ENCODE measurements at places on chromosomes 11 and 22.

- DNase-seq: no peak
Measured at GRCh38 chr11:1988667-1989317, 8.8 kb downstream of the H19 start.

- DNase-seq: no peak
Measured at GRCh38 chr11:114522818-114523217, 36.9 kb downstream of the NXPE1 start.

- no peak for DNase-seq
Measured at GRCh38 chr22:23532731-23533130, 47.4 kb downstream of the IGLL1 start.

DNA sequence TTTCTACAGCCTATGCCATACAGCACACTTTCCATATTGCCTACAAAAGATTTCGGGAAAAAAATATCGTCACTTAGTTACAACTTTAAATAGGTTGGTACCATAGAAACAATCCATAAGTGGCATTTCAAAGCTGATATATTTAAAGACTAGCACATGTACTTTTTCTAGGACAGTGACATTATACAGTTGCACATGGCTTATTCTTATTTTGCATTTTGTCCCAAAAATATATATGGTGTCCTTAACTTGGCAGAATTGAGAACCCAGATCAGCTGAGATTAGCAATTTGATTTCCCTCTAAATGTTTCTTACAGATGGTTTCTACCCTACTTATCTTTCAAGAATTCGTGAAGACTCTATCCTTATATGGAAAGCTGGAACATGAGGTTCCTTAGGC is 3.7 kb upstream of the TFIP11 start:
- DNase-seq: no peak

DNA sequence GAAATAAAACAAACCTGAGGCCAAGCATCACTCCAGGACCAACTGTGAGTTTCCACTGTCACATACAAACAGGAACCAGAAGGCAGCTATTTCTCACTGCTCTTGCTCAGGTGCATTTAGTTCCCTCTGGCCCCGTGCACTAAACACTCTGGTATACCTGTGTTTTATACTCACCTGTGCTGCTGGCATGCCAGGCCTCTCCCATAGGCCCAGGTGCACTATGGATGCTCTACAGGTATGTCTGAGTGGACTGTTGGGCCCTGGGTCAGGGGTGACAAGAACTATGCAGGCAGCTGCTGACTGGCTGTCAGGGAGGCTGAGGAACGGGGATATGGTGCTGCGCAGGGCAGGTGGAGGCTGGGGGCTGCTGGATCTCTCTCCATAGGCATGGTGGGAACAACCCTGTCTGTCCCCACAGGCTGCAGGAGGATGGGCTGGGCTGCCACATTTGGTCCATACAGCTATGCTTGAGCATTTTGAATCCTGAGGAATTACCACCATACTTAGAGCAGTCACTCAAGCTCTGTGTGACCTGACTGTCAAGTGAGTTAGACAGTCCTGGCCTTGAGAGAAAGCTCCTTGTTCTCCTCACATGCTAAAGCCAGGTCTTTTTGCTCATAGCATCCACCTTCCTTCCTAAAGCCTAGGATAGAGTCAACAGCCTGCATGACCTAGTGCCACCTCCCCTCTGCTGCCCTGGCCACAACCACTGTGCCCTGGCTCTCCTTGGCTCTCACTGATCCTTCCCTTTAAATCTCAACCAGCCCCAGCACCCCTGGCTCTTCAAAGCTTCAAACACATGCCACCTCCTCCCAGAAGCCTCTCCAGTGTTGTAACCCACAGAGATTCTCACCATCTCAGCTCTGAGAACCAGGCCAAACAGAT is 72.9 kb downstream of the C11orf58 start:
- no peak for DNase-seq

- DNase-seq: no peak
Measured at GRCh38 chr11:2737866-2738265, 38.1 kb upstream of the KCNQ1OT1 start.

All from iPS-NIHi11 (cell line).